Stimulated activated CD8-positive, alpha-beta memory T cell treated with anti-CD3 and anti-CD28 coated beads, Interleukin-2, amount 100 ng/mL, for 1 hour (primary cell): ENCODE measurements at places on chromosomes 3 and 15.

- no peak for DNase-seq
These were observed 95.0 kb upstream of the ALDH1A3 start for GRCh38 chr15:100784493-100785180.

- DNase-seq, result peak; percentile 42
These were observed 160.9 kb downstream of the SMAD6 start for GRCh38 chr15:66862940-66863335.

DNA sequence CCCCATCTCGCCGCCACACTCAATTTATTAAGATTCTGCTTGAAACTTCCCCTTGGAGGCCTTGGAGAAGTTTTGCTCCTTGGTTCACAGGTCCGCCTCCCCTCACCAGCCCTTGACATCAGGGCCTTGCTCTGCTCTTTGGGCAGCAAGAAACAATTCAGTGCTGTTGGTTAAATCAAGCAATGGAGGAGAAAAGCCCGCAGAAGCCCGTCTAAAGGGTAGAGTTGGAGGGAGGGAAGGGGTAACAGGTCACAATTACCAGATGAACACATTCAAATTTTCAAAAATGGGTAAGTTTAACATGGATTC is 429 bp downstream of the PARP9 start:
- no peak for DNase-seq

GRCh38 chr3:187941135-187941847 is 196.0 kb upstream of the BCL6 start:
- DNase-seq, result no peak

- DNase-seq, result peak; percentile 53
These were observed 67.2 kb downstream of the CACNA2D2 start for GRCh38 chr3:50436114-50436674.

GRCh38 chr3:194251007-194251406 is 100.1 kb downstream of the CPN2 start:
- DNase-seq, result no peak

- no peak for DNase-seq
These were observed 49.5 kb downstream of the CACNA2D2 start for GRCh38 chr3:50453907-50454306.

DNA sequence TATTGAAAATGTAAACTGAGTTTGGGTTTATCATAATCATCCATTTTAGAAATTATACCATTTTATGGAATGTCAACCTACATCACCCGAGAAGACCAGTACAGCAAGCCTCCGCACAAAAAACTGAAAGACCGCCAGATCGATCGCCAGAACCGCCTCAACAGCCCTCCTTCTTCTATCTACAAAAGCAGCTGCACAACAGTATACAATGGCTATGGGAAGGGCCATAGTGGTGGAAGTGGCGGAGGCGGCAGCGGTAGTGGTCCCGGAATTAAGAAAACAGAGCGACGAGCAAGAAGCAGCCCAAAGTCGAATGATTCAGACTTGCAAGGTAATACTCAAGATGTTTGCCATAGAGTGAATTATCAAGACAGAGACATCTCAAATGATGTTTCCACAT is 197.0 kb downstream of the GHSR start:
- DNase-seq, result no peak

DNA sequence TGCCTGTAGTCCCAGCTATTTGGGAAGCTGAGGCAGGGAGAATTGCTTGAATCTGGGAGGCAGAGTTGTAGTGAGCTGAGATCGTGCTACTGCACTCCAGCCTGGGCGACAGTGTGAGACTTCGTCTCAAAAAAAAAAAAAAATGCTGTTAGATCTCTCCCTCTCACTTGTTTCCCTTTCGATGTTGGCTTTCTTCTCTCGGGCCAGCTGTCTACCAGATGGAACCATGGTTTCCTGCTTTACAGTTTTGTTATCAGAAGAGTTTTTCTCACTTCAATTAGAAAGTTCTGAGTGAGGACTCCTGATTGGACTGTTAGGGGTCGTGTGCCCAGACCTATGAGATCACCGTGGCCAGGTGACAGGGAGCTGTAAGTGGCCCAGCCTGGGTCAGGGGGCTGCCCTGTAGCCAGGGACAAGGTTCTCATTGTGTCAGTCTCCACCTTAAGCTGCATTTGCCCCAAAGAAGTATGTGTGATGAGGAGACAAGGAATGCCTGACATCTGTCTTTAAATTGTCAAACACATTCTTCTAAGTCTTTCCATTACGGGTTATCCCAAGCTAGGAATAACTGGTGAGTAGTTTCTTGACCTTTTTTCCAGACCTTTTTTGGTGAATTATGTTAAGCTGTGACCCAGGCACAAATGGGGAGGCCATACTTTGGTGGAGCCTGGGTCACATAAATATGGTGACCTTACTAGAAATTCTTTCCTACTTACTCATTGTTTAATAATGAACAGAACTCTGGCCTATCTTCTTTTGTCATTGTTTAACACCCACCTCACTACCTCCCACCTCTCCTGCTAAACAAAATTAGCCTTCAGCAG is 25.2 kb downstream of the SNAPC5 start:
- DNase-seq, result peak; percentile 2

DNA sequence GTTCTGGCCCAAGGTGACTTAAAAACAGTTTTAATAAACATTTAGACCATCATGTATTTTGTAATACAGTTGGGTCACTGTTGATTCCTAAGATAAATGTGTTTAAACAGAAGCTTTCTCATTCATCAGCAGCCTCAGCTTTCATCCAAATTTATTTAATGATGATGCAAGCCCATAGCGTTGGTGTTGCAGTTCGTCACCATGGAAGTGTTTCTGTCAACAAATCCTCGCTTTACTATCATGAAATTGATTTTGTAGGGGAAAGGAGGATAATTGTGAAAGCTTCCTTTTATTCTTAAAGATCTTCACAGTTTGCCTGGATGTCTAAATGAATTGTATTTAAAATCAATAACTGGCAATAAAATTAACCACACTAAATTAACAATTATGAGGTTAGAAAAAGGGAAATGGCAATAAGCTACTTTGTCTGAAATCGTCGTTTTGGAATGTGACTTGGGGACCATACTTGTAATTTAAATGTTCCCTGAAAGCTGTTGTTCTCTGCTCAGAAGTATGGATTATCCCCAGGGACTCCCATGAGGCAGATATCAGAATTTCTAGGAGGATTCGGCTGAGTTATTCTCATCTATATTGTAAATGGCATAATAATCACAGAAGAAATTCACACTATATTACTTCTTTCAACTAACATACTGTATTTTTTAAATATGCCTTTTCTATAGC is 29.0 kb downstream of the CMSS1 start:
- DNase-seq, result no peak

- DNase-seq, result no peak
These were observed 163.6 kb downstream of the FAM43A start for GRCh38 chr3:194849166-194849875.

GRCh38 chr3:94258851-94259250 is 196.0 kb downstream of the NSUN3 start:
- DNase-seq, result no peak

DNA sequence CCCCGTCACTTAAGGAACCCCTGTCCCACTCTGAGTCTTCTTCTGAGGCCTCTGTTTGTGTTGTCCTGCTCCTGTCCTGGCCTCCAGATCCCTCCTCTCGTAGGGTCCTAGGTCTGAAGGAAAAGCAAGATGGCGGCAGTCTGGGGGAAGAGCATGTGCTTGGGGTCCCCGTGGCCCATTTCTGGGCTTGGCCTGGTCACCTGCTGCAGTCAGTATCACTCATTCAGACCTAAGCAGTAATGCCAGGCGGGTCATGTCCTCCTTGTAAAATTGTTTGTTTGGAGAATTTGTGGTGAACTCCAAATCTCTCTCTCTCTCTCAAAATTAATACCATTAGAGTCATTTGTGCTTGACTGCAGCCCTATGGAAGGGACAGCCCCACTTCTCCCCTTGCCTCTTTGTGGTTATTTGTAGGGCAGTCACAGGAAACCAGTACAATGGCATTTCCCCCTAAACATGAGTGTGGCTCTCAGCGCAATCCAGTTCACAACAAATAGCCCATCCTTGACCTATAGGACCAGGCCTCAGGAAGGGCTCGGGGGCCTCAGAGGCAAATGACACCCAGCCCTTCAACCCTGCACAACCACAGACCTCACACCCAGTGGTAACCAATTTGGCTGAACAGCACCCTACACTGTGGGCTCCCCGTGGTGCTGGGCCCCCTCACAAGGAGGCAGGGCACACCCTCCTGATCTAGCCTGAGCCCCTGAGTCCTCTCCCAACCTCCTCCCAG is 173.5 kb downstream of the OR4M2 start:
- no peak for DNase-seq

- no peak for DNase-seq
These were observed 27.6 kb downstream of the CHST14 start for GRCh38 chr15:40498418-40498817.

DNA sequence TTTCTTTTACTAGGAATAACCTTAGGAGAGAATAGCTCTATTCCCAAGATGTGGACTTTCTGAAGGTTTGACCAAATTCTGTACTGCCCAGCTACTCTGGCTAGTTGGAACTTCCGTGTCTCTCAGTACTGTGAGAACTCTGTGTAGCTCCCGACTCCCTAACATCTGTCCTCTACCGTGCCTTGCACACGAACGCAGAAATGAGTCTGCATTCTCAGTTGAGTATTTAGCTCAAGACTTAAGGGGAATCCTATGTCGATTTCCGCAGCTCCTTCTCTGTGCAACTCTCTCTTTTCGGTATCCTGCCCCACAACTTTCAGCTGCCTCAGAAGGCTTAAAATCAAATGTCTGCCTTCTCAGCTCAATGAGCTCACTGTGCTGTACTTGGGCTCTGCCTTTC is 86.7 kb upstream of the EPHB3 start:
- DNase-seq, result no peak
